NT2/D1 (cell line): ENCODE measurements at places on chromosomes 6 and 20.

GRCh38 chr6:13814938-13815575, 700 bp upstream of the MCUR1 start:
- DNase-seq: no peak

- no peak for DNase-seq
Measured at GRCh38 chr6:97459986-97460385, 177.0 kb upstream of the MMS22L start.

DNA sequence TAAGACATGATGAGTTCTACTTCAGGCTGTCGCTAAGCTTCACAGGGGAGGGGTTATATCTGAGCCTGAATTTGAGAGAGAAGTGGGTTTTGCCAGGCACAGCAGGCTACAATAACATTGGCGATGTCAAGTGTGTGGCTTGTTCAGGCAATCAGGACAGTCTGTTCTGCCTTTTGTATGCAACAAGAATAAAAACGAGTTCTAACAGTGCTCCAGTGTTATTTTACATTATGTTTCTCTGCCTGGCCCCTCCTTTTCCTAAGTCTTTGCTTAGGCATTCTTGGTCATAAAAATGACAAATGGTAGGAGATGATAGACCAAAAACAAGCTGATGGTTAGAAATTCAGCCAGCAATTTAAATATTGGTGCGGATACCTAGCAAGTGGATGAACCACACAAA, 26.8 kb downstream of the PAQR8 start:
- no peak for DNase-seq

DNA sequence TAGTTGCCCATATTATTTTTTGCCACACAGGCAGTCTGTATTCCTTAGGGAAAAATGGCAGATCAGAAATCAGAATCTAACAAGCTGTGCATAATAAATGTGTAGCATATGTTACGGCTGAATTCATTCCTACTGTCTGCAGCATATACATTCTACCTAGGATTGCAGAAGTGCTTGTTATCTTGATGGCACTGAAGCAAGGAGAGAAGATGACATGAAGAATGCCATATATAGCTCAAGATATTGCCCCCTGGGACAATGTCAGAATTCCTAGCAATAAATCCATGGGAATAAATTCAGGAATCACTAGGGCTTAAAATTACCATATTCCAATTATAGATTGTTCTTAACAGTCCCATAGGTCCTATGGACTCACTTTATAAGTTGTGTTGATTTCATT, 293.0 kb upstream of the CNR1 start:
- no peak for DNase-seq

- DNase-seq: no peak
Measured at GRCh38 chr6:11614534-11615213, 77.1 kb downstream of the TMEM170B start.

DNA sequence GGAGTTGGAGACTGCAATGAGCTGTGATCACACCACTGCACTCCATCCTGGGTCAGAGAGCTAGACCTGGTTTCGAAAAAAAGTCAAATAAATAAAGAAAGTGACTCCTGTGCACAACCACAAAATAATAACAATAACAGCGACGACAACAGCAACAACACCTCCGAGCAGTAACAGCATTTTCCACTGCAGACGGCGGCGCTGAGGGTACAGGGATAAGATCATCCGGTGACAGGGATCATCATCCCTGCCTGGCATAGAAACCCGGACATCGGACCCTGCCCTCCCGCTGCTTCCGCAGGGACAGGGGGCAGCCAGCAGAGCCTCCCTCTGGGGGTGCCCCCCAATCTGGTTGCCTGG, 11.5 kb downstream of the SRXN1 start:
- no peak for DNase-seq

DNA sequence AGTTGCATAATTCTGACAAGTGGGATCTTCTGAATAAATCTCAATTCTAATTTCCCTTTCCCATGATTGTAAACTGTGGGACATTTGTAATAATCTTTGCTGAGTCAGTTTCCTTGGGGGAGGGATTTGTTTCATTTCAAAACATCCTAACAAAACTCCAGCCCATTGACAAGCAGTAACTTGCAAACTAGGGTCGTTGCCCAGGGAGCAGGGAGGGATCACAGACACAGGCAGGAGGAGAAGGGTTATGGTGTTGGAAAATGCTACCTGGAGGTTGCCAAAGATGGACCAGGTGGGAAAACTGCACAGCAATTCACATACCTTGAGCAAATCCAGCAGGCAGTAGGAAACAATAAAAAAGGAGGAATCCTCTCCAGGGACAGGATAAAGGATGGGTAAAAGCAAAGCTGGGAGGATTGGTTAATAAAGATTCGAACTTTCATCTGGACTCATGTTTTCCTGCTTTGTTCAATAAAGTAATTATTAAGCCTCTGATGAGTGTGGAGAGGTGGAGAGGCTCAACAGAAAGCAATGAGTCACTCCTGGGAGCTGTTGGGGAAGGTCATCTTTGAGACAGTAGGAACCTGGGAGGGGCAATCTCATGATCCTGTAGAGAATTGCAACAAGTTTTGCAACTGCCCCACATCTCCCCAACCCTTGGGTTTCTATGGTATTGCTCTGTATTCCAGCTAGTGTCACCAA, 87.3 kb upstream of the AKIRIN2 start:
- DNase-seq: no peak

DNA sequence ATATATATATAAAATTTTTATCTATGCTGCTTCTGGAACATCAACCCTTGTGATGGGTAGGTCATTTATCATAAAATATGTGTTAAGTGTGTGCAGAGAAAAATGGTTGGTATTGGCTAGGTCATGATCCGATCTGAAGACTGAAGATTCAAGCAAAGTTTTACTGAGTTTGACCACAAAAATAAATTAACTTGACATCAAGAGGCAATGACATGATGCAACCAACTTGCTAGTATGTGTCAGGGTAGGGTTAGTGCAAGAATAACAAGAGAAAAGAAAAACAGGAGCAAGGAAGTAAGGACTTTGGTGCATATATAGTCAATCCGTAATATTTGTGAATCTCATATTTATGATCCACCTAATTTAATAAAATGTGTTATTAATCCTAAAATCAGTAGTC, 1202.0 kb upstream of the ADGRB3 start:
- no peak for DNase-seq

GRCh38 chr20:35568645-35569044, 26.8 kb downstream of the ERGIC3 start:
- peak; percentile 36 for DNase-seq

DNA sequence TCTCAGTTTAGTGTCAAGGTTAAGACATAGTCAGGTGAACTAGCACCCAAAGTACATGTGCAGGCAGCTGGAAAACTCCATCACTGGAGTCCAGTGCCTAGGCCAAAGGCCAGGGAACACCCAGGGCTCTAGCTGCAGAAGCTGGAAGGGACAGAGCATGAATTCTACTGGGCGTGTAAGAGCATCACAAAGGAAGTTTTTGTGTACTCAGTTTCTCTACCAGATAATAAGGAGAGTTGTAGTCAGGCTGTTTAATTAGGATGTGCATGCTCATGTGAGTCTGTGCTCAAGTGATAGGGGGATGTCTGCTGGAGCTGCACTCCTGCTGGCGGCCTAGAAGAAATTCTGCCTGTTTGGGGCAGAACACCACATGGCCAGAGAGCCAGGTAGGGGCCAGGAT, 8.1 kb downstream of the L3MBTL1 start:
- DNase-seq: no peak

- no peak for DNase-seq
Measured at GRCh38 chr6:131890091-131890490, 61.1 kb downstream of the CCN2 start.

DNA sequence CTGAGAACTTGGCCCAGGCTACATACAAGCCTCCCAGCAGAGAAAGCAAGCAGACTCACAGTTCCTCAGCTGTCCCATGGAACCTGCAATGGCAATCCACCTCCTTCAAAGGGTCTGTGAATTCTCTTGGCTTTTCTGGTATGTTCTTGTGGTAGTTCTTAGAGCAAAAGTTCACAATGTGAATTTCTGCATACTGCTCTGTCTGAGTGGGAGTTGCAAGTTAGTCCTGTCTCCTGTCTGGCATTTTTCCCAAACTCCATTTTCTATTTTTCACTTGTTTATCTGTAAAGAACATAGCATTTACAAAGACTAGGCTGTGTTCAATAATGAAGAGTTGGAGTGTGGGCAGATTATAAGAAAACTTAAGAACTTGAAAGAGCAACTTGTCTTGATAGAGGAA, 269.9 kb downstream of the BCKDHB start:
- DNase-seq: no peak

DNA sequence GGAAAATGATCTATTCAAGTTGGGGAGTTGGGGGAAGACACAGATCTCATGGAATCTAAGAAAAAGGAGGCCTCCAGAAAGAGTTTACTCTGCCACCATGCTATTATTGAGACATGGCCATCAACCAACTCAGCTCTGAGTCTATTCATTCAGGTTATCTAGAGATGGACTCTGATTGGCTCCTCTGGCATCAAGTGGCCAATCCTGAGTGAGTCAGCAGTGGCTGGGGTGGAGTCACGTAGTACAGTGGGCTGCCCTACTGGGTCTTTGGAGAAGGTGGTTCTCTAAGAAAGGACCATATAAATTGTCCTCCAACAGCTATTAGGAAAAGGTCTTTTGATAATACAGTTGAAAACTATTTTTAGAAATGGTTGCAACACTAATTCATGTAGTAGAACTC, 42.1 kb downstream of the LYRM2 start:
- no peak for DNase-seq

GRCh38 chr6:114733596-114733995, 390.8 kb upstream of the HS3ST5 start:
- DNase-seq: no peak

- no peak for DNase-seq
Measured at GRCh38 chr6:14396826-14397517, 279.4 kb downstream of the CD83 start.

DNA sequence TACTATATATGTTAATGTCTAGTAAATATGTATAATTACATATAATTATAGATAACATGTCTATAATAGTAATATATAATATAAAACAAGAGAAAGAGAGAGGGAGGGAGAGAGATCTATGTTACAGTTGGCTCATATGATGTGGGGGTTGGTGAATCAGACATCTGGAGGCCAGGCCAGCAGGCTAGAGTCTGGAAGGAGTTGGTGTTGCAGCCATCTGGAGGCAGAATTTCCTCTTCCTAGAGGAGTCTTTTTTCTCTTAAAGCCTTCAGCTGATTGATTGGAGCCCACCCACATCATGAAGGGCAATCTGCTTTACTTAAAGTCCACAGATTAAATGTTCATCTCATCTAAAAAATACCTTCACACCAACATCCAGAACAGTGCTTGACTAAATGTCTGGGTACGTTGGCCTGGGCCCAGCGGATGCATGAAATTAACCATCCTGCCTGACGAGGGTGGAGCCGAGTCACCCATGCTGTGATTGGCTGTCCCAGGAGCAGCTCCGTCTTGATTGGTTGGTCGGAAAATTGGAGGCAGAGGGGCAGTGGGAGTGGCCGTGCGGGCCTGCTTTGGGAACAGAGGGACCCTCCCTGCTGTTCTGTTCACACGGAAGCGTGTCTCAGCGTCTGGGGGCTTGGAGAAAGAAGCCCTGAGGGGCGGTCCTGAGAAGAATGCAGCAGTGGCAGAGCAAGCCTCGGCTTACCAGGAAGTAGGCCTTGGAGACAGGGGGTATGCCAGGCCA, 392.4 kb downstream of the QKI start:
- no peak for DNase-seq

GRCh38 chr6:37030599-37030998, 25.1 kb downstream of the FGD2 start:
- no peak for DNase-seq

DNA sequence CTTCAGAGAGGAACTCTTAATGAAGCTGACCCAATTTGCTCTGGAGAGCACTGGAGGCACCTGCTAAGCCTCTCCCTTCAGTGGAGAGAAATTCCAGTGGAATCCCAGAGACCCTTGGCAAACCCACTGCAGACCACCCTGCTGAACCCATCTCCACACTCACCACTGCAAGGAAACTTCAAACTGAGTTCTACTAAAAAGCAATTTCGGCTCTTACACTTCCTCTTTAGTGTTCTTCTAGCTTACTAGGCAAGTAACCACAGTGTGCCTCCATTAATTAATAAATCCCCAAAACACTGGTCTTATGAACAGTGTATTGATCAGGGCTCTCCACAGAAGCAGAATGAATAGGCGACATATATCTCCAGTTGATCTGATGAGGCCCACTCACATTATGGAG, 43.0 kb upstream of the HLA-E start:
- no peak for DNase-seq

GRCh38 chr6:112216662-112217551, 37.5 kb downstream of the LAMA4 start:
- DNase-seq: no peak

- DNase-seq: no peak
Measured at GRCh38 chr6:27214126-27214601, 33.3 kb upstream of the PRSS16 start.

DNA sequence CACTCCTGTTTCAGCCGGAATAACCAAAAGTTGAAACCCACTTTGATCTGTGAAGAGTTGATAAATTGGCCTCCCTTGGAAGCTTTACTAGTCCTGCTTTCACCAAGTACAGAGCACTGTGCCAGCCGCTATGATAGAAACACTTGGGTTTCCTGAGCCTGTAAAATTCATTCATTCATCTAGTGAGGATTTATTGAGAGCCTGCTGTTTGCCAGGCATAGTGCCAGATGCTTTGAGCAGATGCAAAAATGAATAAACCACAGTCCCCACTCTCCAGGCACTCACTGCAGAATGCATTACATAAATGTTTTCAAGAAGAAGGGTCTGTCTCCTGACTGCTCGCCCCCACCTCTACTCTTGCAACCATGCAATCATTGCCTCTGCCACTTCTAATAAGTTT, 25.3 kb upstream of the TMEM217 start:
- DNase-seq: no peak

GRCh38 chr20:16541226-16541625, 32.0 kb downstream of the KIF16B start:
- no peak for DNase-seq

GRCh38 chr6:150332939-150333584, 35.8 kb upstream of the IYD start:
- no peak for DNase-seq

DNA sequence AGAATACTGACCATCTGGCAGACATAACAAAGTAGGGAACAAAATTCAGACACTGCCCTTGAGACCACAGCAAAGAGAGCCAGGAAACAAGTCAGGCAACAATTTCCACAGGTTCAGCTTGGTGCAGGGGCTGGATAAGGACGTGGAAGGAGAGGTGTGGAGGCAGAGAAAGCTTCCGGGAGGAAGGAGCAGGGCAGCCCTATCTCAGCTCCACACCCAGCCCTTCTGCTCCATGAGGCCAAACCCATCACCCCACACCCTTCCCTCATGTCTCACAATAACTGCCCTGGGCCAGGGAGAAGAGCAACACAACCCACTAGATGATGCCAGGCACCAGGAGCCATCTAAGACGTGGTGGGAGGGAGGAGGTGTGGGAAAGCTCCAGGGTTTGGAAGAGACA, 5.8 kb downstream of the SNHG17 start:
- DNase-seq: no peak

DNA sequence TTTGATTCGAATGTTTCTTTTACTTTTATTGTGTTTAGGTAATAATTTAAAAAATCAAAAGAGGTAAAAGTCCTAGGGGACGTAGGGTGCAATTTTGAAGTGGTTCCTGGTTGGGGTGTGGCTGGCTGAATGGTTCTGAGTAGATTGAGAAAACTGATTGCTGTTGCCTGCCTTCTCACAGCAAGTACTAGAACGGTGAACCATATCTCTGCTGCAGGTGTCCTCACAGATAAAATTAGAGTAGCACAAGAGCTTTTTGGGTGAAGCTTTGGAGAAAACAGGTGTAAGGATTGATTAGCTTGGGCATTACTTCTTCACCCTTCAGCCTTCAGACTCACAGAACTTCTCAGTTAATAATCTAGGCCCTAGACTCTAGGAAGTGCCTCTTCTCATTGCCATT, 19.8 kb upstream of the GJA10 start:
- no peak for DNase-seq

GRCh38 chr20:57883224-57883623, 173.4 kb upstream of the PMEPA1 start:
- no peak for DNase-seq
